Stimulated activated CD8-positive, alpha-beta memory T cell treated with anti-CD3 and anti-CD28 coated beads, Interleukin-15, amount 100 ng/mL, for 1 hour (primary cell): ENCODE measurements at places on chromosomes 1 and 21.

DNA sequence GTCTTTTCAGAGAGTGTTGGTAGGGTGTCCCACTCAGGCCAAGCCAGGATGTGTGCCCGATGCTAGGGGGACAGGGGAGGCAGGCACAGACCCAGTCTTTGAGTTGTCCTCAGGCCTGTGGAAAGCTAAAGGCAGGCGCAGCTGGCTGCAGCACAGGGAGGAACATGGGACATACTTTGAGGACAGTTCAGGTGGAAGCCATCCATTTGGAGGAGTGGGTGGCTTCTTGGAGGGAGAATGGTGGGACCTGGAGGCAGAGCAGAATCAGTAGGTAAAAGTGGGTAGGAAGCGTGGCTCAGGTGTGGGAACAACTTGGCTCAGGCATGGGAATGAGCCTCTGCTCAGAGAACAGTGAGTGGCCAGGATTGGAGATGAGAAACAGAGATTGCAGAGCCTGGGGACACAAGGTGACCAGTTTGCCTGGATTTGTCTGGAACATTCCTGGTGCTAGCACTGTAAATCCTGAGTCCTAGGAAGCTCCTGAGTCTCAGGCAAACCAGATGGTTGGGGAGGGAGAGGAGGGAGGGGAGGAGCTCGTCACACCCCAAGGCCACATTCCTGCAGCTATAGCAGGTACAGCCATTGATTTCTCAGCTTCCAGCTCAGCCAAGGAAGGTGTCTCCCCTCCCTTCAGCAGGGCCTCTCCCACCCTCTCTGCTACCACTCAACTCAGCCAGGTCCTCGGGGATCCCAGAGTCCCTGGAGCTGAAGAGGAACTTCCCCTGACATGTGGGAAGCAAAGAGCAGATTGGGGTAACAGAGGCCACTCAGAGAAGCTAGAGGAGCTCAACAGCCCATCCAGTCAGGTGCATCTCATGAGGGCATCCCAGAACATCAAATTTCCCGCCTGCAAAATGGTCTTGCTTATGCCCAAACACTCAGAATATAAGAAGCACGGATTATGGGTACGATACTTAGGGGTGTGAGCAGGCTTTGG lies 65.2 kb upstream of the TINAGL1 start:
- no peak for DNase-seq

DNA sequence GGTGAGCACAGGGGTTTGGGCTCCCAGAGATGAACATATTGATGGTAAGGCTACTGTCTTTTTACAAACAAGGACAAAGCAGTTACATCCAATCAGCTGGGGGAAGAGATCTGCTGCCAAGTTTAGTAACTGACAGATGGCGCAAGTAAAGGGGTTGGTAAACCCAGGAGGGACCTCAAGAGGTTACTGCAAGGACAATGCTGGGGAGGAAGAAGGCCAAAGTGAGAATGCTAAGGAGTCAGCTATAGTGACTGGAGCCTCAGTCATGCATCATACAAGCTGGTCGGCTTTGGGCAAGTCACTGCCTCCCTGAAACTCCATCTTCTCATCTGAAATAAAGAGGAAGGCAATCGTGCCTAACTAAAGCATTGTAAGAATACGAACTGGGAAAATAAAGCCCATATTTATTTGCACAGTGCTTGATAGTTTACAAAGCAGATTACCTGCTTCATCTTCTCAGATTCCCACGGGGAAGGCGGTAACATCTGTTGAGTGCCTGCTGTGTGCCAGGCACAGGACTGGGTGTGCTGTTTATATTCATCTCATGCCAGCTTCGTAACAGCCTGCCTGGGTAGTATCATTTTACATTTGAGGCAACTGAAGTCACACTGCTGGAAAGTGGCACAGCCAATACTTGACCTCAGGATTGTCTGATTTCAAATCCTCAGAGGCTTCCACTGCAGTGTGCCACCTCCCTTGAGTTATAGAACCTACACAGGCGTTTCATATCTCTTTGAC lies 114.8 kb downstream of the BEND5 start:
- no peak for DNase-seq

GRCh38 chr1:14899686-14900085 lies 253.9 kb upstream of the TMEM51 start:
- DNase-seq, result no peak

GRCh38 chr1:6267686-6268322 lies 6.9 kb upstream of the GPR153 start:
- DNase-seq, result no peak

DNA sequence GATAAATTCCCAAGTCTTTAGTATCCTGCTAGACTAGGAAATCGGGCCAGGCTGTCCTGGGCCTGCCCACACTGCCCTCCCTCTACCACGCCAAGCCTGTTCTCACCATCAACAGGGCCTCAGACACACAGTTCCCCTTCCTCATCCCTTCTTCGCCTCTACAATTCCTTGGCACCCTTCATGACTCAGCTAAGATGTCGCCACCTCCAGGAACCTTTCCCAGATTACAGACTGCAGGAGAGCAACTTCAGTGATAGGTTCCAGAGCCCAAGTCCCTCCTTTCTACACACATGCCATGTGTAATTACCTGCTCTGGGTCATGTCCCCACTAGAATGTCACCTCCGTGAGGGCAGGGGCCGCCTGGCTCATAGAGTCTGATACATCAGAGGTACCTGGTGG lies 3.3 kb downstream of the RIMS3 start:
- no peak for DNase-seq

DNA sequence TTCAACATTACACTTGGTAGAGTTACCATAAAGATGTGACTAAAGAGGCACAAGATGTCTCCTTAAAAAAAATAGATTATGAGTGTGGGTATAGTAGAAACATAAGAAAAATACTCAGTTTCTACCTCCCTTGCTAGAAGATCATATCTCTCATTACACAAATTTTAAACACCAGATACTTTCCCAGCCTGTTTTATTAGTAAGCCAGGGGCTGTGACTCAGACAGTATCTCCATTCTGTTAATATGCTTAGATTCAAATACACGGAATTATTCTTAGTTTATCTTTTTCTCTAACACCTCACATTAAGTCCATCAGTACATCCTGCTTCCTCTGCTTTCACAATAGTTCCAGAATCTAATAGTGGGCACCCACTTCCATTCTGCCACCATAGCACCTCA lies 561.8 kb upstream of the ADAMTS5 start:
- DNase-seq, result no peak

- DNase-seq, result no peak
These were observed 55.2 kb upstream of the KIF1B start for GRCh38 chr1:10155087-10155712.

- no peak for DNase-seq
These were observed 9.8 kb downstream of the BARHL2 start for GRCh38 chr1:90707363-90707710.

DNA sequence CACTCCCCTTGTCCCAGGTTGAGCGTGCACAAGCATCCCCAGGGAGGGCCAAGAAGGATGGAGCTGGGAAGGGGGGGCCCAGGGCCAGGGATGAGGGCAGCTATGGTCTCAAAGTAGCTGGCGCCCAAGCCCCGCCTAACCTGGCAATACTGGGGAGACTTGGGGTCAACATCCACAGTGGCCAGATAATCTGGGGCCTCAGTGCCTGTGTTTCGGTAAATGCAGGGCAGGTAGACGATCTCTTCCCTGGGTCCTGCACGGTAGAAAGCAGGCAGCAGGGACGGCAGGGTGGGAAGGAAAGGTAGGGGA lies 3.2 kb downstream of the SELENBP1 start:
- DNase-seq, result no peak

DNA sequence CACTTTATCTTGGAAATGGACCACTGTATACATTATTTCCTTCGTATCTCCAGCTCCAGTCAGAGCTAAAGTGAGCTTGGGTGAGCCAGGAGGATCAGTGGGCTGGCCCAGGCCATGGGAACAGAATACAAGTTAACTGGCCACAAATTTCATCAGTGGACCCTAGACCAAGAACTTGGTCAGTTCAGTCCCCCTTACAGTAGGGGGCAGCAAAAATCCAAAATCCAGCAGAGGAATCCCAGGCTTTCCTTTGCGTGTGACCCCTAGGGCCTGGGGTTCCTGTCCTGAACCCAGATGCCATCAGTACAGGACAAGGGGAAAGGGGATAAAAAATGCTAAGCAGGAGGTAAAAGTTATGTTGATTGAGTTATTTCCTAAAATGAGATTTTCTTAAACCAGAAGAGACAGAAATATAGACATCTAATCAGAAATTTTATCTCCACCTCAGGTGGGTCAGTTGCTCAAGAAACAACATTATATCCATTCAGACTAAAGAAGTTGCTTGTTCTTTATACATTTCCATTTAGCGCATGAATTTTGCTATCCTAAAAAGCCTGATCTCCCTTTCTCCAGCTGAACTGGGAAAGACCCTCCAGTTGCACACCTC lies 24.1 kb upstream of the LCE5A start:
- DNase-seq, result no peak

- DNase-seq, result no peak
These were observed 132.7 kb upstream of the USP24 start for GRCh38 chr1:55347866-55348265.

DNA sequence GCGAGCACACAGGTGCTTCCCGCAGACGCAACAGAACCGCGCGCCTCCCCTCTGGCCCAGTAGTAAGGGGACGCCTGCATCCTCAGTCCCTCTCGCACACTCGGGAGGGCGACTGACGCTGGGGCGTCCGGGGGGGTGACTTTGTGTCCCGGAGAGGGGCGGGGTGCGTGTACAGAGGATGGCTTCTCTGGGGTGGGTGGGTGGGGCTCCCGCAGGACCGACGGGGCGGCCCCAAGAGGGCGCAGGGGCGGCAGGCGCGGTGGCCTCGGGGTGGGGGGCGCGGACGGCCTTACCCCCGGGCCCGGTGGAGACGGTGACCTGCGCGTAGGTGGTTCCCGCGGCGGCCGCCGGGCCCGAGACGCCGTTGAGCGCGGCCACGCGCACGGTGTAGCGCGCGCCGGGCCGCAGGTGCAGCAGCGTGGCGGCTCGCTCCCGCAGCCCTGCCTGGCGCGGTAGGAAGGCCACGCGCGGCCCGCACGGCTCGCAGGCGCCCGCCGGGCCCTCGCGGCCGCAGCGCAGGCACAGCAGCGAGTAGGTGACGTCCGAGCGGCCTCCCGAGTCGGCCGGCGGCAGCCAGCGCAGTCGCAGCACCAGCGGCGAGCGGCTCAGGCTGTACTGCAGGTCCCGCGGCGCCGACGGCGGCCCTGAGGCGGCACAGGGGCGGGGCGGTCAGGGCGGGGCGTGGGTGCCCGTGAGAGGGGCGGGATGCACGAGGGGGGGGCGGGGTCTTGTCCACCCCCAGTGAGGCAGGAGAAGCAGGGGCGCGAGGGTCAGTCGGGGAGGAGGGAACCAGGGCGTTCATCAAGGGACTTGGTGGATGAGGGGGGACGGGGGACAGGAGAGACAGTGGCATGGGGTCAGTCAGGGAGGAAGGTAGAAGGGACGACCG lies 12.1 kb downstream of the EPHA10 start:
- DNase-seq, result no peak

DNA sequence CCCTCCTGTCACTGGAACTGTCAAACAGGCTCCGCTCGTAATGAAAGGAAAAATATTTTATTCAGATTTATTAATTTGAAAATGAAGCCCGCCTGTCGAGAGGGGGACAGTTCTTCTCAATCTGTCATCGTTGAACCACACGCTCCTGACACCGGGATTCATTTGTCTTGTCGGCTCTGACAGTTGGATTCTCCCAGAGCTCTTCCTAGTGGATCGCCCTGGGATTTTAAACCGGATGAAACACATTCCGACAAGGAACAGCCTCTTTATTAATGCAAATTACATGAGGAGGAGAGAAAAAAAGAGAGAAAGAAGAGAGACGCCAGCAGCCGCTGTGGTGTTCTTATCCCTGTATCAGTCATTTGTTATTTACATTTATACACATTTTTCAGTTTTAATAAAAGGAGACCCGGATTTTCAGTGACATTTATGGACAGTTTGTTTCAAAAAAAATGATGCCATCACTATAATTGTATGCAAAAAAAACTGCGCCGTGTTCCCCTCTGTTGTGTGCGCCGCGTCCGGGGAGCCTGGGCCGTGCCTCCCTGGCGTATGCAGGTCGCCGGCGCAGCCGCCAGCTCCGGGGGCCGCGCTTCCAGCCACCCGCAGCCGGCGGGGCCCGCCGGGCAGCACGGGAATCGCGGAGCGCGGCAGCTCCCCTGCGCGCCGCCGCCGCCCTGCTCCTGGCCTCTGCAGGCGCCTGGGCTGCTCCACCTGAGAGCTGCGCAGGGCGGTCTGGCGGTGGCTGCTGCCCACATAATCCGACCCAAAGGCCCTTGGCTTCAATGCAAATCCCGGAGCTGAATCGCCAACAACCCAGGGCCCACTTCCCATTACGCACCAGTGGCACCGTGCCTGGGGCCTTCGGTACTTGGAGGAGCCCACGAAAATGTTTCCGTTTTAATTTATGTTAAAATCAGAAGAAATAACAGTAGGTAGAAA lies 237.9 kb upstream of the PBX1 start:
- DNase-seq, result no peak

DNA sequence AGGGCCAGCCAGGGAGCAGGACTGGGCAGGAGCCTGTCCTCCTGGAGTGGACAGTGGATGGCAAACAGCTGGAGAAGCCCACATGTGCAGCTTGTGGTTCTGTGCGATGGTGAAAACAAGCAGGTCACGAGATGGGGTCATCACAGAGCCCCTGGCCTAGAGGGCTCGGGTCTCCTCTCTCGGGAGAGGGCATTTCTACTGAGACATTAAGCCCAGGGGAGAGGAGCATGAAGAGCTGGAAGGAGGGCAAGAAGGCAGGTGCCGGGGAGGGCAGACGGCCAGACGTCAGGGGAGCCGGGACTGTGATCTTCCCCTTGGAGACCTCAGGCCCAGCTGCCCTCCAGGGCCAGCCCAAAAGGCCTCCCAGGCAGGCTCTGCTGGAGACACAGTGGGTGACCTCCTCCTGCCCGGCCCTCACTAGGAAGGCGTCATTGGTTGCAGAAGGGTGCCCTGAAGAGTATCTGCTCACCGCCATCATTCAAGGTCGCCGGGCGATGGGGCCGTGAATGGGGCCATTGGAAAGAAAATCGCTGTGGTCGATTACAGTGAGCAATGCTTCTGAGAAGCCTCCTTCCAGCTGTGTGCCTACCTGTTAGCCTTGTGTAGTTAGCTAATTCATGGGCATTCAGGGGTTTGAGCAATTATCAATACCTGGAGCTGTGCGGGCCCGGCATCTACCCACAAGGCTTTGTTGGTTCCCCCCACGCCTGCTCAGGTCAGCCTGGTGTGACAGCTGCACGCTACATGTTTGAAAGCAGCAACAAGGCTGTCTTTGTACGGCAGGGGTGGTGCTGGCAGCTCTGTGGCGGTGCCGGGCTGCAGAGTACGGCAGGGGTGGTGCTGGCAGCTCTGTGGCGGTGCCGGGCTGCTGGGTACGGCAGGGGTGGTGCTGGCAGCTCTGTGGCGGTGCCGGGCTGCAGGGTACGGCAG lies 72.3 kb upstream of the ACTRT2 start:
- DNase-seq, result no peak

DNA sequence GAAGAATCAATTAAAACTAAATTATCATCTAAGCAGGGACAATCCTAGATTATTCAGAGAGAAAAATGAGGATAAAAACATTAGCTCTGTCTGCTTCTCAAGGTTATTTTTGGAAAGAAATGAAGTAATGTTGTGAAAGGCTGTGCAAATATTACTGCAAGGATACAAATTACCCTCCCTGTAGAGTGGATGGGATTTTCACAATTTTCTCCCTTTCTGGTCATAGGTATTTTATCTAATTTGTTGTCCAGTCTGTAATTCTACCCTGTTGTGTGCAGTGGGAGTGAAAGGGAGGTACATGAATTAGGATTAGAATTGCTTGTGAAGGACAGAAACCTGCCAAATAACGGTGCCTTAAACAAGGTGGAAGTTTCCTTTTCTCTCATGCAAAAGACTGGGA lies 54.7 kb downstream of the MAP3K7CL start:
- no peak for DNase-seq

- DNase-seq, result peak; percentile 59
These were observed 18.0 kb upstream of the BTG2 start for GRCh38 chr1:203287109-203287893.
